ENCODE measurements at places on chromosomes 5 and 9.
A peak's percentile ranks its signal among the peaks of the same experiment; 100 is the strongest.

- no peak for DNase-seq
These were observed 7.2 kb downstream of the PTBP3 start for GRCh38 chr9:112326194-112326593.

GRCh38 chr9:77876590-77876989, 155.0 kb downstream of the GNAQ start:
- no peak for DNase-seq

- DNase-seq = peak; percentile 36
These were observed 666 bp downstream of the PPARGC1B start for GRCh38 chr5:149730620-149731331.

GRCh38 chr9:16640649-16641048, 229.8 kb downstream of the BNC2 start:
- DNase-seq = no peak

DNA sequence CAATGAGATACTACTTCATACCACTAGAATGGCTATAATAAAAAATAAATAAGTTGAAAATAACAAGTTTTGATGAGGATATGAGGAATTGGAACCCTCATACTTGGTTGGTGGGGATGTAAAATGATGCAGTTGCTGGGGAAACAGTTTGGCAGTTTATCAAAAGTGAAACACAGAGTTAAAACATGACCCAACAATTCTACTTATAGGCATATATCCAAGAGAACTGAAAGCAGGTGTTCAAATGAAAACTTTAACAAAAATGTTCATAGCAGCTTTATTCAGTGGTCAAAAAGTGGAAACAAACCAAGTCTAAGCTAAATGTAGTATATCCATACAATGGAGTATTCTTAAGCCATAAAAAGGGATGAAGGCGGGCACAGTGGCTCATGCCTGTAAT, 13.1 kb upstream of the LHFPL2 start:
- DNase-seq = no peak

DNA sequence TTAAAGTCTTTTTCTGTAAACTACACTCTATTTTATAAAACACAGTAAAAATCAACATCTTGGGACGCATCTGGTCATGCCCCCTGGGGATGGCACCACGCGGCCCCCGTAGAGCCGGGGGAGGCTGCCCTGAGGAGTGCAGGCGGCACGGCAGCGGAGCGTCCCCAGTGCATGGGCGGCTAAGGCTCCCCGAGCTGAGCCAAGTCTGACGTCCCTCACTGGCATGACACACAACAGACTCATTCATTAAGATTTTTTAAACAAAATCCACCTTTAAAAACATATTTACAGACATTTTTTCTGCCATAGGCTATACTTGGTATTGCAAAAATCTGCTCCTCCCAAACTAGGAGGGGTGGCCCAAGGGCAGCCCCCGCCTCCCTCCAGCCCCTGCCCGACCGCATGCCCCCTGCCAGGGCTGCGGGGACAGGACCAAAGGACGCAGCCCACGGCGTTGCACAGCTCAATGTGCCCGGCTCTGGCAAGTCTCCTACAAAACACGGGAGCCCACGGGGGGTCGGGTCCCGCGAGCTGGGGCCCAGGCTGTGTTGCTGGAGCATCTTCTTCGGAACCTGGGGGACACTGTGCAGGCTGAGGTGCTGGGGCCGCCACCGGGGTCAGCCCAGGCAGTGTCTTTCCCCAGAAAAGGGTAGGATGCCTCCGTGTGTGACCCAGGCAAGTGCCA, 11.8 kb upstream of the SEC16A start:
- no peak for DNase-seq

DNA sequence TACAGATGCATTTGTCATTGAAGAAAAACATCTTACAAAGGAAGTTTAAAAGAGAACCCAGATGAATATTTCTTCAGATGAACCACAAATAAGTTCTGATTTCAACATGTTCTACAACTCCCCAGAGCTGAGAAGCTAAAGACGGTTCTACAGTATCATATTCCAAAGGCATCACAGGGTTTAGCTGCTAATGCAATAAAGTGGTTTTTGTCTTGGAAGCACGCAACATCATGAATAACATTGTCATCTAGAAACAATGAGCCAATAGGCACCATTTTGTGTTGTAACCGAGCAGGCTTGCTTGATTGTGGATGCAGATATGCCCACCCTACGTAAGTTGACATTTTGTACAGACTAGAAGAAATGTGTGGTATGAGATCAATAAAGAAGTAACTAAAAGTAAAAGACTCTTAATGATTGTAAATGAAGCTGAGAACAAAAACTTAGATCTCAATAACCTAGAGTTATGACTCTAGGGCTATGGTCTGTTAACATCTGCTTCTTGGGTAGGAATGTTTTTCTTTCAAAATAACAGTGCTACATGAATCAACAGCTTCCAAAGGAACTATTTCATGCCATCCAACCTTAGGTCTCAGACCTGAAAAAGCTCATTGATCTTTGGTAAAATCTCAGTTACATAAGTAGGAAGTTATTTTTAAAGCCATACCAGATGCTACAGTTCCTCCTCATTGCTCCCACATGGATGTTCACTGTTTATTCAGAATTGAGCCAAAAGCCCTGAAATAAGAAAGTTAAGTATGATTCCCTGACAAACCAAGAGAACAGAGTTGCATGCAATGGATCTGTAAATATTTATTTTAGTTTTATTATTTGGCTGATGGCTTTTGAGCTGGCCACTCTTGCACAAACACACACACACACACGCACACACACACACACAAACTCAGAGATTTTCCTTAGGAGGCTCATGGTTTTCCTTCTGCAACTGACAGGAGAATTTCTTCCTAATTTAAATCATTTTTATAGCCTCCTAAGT, 118.7 kb upstream of the SLCO6A1 start:
- DNase-seq = no peak

GRCh38 chr5:44387921-44388320, 1.3 kb downstream of the FGF10 start:
- no peak for DNase-seq

GRCh38 chr9:3001311-3001710, 157.4 kb upstream of the PUM3 start:
- no peak for DNase-seq

DNA sequence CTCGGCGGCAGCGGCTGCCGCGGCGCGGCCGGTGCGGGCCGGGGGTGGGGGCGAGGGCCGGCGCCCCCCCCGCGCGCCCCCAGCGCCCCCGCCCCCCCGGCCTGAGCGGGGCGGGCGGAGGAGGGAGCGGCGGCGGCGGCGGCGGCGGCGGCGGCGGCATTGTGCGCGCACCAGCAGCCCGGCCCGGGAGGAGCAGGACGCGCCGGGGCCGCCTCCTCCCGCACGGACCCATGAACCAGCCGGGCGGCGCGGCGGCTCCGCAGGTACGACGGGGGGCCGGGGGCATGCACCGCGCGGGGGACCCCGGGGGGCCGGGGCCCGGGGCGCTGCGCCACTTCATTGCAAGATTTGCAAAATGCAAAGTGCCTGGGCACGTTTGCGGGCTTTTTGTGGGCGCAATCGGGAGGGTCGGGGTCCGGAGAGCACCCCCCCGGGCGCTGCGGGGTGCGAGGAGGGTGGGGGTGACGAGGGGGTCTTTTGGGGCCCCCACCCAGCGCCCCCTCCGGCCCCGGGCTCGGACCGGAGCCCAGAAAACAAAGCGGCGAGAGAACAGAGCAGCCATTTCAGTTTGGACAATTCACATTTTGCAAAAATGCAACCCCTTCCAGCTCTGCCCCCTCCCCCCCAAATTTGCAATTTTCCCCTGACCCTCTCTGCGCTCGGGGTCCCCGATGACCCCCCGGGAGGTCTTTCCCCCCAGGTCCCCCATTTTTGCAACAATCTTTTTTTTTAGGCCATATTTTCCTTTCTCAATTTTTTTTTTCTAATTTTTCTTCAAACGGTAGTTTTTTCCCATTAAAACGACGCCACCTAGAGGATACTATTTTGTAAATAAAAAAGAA, at the start of gene ZNF618:
Gene ZNF618 (plus strand): TSS at position 159 of the 842 bp plus-strand sequence. CDS start 72 bp downstream, at position 231.
- DNase-seq = peak; percentile 61

- no peak for DNase-seq
These were observed 83.8 kb upstream of the IL6ST start for GRCh38 chr5:56078278-56079156.

GRCh38 chr9:93473411-93473810, 20.0 kb upstream of the FAM120AOS start:
- DNase-seq = peak; percentile 16

- no peak for DNase-seq
These were observed 193.0 kb downstream of the AOPEP start for GRCh38 chr9:94919376-94920098.

- no peak for DNase-seq
These were observed 971.1 kb upstream of the COX7C start for GRCh38 chr5:85646641-85647040.

DNA sequence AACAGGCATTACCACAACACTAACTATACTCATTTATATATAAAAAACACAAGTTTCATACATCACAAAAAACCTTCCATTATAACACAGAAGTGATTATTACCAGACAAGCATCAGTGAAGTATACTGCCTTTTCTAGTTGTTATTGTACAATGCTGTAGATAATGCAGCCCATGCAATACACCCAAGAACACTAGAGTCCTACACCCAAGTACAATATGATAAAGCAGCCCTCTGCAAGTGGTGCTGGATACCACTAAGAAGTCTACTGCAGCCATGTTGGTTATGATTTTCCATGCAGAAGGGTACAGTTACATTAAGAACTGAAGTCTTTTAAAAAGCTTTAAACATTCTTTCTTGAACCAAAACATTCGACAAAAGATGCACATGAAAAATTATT, 10.3 kb downstream of the ZFAND5 start:
- DNase-seq = no peak

DNA sequence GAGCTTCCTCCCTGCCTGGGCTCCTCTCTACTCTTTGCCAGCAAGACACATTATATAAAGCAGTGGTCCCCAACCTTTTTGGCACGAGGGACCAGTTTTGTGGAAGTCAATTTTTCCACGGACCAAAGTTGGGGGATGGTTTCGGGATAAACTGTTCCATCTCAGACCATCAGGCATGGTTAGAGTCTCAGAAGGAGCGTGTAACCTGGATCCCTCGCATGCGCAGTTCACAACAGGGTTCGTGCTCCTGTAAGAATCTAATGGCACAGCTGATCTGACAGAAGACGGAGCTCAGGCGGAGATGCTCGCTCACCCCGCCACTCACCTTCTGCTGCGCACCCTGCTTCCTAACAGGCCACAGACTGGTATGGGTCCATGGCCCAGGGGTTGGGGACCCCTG, 142.8 kb downstream of the LIFR start:
- no peak for DNase-seq

DNA sequence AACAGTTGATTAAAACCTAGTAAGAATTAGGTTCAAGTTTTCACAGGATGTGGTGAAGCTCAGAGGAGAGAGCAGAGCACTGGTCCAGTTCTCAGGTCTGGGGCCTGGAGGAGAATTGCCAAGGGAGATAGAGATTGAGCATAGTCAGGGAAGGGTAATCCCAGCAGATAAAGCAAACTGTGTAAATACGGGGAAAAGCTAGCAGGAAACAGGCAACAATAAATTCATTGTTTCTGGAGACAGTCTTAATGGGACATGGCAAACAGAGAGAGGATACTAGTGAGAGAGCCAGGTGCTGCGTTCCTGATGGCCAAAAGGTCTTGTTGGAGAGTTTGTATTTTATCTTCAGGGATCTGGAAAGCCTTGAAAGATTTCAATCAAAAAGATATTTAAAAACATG, 333.0 kb downstream of the PDE4D start:
- no peak for DNase-seq

DNA sequence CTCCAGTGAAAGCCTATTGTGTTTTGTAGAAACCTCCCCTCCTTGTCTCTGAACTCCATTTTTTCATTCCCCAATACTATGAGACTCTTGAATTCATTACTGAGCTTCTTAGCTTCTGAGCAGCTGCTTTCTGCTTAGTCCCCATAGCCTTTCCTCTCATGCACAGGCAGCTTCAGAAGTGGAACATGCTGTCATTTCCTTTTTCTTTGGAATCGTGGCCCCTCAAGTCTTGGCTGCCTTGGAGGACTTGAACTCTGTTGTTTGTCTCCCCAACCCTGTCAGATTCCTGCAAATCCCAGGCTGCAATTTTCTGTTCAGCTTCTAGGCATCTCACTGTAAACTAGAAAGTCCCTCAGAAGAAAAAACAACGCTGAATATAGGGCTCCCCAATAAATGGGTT, 268.5 kb downstream of the ARRDC3 start:
- DNase-seq = no peak

DNA sequence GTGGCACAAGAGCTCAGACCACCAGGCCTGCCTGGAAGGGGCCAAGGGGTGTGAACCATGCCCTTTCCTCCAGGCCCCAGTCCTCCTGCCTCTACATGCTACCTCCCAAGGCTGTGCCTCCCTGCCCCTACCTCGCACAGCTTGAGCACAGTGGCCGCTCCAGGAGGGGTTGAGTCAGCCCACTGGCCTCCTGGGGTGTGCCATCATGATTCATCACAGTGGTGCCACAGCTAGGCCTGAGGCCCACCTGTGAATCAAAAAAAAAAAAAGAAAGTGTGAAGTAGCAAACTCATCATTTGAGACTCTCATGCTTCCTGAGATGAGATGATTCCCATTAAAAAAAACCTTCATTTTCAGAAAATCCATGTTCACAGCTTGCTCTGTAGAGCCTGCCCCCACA, 240.5 kb downstream of the HSPA4 start:
- no peak for DNase-seq

- no peak for DNase-seq
These were observed 1.4 kb upstream of the PTTG1 start for GRCh38 chr5:160420331-160420610.

GRCh38 chr5:98961665-98962344, 33.0 kb upstream of the CHD1 start:
- DNase-seq = no peak

GRCh38 chr5:149799119-149799623, 69.1 kb downstream of the PPARGC1B start:
- peak; percentile 83 for DNase-seq
